ENCODE measurements at places on chromosomes 11 and 22.
A peak's percentile ranks its signal among the peaks of the same experiment; 100 is the strongest.

DNA sequence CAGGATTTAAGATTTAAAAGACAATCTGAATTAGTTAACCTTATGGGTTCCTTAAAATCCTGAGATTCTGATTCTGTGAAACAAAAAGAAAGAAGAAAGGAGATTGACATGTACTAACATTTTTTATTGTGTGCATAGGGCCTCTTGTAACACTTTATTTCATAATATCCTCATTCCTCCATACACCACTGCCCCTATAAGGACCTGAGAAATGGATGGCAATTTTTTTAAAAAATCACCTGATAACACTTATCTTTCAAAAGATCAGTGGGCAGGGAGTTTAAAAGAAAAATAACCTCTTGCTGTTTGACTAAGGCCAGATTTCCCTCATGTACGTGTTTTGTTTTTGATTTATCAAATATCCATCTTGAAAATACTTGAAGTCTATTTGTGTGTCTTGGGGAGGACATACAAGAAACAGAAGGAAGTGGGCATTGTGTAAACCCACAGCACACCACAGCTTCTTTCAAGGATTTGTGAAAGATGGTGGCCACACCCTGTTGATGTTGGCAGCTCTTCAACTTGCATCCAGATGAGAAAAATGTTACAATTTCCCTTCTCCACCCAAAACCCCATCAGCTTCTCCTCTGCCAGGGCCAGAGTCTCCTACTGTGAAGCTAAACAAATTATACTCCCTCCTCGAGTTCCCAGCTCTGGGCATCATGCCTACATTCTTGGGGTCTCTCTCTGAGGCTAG is 35.0 kb upstream of the MPEG1 start:
- DNase-seq, result no peak

DNA sequence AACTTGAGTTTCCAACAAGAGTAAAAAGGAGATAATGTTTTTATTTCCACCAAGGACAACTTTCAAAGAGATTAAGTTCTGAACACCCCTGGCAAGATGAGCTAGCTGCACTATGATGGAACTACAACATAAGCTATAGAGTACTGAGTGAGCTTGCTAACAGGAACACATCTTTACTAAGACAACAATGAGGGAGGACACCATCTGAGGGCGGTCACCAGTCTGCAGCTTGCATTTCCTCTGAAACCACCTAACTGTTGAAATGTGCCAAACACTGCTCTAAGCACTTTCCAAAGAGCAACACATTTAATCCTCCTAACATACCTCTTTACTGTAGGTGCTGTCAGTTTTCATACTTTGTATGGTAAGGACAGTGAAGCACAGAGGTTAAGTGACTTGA is 68.4 kb downstream of the TCF20 start:
- DNase-seq, result no peak

DNA sequence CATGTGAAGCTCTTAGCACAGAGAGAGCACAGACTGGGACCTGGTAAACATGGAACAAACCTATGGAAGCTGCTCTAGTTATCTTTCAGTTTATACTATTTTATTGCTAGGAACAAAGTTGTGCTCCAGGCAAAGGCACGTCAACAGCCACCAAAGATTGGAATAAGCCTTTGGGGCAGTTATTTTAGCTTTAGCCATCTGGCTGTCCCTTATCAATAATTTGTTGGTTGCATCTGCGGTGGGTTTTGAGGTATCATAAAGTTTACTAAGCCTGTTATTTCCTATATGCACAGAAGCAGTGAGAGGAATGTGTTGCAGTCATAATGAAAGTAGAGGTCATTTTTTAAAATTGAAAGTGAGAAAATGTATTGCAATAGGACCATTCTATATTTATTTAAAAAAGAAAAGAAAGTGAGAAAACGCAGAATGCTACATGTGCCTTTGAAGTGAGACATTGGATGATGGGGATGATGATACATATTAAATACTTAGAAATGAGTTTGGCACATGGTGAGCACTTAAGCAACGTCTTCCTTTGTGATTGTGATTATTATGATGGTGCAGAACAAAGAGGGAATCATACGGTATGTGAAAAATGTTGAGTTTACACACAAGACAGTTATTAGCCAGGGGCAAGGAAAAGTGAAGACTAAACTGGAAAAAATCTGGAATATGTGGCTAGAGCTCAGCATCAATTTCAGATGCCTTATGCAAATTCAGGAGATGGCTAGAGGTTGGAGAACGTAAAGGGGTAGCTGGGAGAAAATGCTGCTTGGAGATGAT is 58.3 kb downstream of the PRR5L start:
- DNase-seq, result peak; percentile 72

- DNase-seq, result no peak
These were observed 89.7 kb downstream of the MYEOV start for GRCh38 chr11:69383372-69384250.

GRCh38 chr11:58330861-58331260 is 28.0 kb downstream of the OR5B17 start:
- peak; percentile 16 for DNase-seq

- no peak for DNase-seq
These were observed 23.7 kb upstream of the AIFM3 start for GRCh38 chr22:20943104-20943933.

DNA sequence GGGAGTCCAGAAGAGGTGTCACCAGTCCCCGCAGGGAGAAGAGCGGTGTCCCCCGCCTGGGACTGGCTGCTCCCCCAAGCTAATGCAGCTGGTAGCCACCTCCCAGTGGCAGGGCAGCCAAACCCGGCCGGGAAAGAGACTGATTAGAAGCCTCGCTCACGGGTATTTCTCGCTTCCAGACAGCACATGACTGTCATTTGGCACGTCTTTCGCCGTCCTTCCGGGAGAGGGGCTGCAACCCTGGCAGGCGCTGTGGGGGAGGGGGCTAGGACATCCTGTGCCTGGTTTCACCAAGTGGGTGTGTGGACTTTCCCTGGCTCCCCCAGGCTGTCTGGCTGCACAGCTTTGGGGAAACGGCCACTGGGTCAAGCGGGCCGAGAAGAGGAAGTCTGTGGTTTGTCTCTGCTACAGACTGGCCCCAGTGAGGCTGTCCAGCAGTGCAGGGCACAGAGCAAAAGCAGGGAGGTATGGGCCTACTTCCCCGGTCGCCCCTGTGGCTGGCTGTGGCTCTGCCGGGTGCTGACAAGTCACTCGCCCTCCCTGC is 3.8 kb downstream of the CD81 start:
- DNase-seq, result no peak

All from AG04449 (cell line).